ENCODE measurements at places on chromosomes 1 and 21. TPM values are rescaled to one million over a fixed set of nuclear protein-coding genes. Genes with fewer than 3 reads are reported as not detected.

GRCh38 chr1:206555473-206555935, 48.2 kb downstream of the RASSF5 start:
- DNase-seq: no peak

DNA sequence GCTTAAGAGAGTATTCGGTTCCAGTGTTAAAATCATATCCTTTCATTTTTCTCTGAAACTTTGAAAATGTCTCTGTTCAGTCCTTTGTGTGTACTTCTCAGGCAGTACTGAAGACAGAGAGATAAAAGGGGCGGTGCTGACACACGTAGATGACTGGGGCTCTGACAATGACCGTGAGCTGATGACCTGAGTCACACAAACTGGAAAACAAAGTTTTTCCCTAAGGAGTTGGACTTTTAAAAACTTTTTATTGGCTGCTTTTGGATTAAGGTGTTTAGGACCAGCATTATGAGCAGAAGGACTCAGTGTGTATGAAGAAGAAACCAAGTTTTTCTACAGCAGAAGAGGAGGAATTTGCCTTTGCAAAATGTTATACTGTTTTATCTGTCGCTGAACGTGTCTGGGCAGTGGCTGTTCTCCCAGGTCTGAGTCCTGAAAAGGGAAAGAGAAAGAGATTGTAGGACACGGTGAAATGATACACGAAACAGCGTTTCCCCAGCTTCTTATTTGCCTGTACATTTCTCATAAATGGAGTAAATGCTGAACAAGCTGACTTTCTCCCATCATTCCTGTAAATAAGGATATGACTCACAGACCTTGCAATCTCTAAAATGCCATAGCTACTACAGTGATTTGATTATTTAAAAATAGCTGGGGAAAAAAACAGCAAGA, 51.5 kb downstream of the MAP3K7CL start:
- DNase-seq: no peak

DNA sequence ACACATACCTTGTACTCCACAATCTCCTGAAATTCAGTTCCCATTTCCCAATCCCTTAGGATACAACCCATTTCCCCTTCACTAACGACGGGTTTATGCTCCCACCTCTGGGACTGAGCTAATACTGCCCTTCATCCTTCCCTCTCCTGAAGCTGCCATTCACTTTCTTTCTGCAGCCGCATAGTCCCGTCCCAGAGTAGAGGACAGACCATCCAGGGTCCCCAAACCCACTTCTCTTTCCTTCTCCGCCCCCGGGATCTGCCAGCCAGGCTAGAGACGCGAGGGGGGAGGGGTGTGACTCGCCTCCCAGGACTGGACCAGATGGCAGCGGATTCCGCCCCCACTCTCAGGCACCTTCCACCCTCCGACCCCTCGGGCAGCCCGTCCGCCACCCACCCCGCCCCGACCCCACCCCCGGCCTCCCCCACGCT, 679 bp downstream of the ABL2 start:
- no peak for DNase-seq

GRCh38 chr1:225534135-225534534, 106.3 kb upstream of the LBR start:
- DNase-seq: no peak

- no peak for DNase-seq
Measured at GRCh38 chr1:190140644-190141043, 337.0 kb downstream of the BRINP3 start.

Gene VSIG8
- not detected for total RNA-seq

GRCh38 chr21:15015622-15016471, 49.0 kb downstream of the NRIP1 start:
- DNase-seq: no peak

- no peak for DNase-seq
Measured at GRCh38 chr1:78490861-78491450, at the start of gene PTGFR. Gene PTGFR (plus strand): TSS chr1:78490974. CDS start chr1:78492744, 1,770 bp downstream.

- DNase-seq: no peak
Measured at GRCh38 chr1:22849770-22850169, 122.9 kb downstream of the LACTBL1 start.

DNA sequence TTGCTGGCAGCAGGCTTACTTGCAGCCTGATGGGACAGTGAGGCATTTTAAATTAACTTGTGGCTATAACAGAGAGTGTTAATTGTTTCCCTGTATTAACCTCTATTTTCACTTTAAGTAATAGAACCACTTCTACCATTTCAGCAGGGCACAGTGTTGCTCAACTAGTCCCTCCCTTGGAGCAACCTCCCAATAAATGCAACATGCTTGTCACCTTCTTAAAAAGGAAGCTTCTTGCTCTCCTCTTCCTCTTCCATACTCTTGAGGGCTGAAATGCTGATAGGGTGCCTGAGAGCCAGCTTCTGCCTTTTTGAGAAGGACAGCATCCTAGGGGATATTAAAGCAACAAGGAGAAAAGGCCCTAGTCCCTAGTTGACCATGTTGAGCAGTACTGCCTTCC, 52.1 kb downstream of the C4BPA start:
- no peak for DNase-seq

Gene CLCNKA
- not detected for total RNA-seq

Gene ZNF648
- total RNA-seq: not detected

DNA sequence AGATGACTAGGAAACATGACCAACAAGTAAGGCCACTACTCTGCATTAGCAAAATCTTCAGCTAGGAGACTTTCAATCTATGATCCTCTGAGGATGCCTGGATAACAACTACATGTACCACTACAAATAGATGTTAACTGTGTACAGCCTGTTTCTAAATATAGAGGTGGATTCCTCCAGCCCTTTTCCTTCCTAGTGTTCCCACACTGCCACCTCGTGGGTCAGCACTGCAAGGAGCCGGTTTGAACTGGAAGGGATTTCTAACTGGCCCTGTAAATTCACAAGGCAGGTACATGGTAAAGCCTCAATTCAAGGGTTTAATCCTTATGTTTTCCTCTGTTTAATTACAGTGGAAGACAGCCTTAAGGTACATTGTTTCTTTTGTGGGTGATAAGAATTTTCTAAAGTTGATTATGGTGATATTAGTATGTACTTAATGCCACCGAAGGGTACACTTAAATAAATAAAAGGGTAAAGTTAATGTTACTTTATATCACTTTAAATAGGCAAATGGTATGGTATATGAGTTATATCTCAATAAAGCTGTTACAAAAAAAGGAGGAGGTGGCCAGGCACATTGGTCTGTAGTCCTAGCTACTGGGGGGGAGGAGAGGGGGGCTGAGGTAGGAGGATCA, 14.4 kb downstream of the SMYD3 start:
- DNase-seq: no peak

DNA sequence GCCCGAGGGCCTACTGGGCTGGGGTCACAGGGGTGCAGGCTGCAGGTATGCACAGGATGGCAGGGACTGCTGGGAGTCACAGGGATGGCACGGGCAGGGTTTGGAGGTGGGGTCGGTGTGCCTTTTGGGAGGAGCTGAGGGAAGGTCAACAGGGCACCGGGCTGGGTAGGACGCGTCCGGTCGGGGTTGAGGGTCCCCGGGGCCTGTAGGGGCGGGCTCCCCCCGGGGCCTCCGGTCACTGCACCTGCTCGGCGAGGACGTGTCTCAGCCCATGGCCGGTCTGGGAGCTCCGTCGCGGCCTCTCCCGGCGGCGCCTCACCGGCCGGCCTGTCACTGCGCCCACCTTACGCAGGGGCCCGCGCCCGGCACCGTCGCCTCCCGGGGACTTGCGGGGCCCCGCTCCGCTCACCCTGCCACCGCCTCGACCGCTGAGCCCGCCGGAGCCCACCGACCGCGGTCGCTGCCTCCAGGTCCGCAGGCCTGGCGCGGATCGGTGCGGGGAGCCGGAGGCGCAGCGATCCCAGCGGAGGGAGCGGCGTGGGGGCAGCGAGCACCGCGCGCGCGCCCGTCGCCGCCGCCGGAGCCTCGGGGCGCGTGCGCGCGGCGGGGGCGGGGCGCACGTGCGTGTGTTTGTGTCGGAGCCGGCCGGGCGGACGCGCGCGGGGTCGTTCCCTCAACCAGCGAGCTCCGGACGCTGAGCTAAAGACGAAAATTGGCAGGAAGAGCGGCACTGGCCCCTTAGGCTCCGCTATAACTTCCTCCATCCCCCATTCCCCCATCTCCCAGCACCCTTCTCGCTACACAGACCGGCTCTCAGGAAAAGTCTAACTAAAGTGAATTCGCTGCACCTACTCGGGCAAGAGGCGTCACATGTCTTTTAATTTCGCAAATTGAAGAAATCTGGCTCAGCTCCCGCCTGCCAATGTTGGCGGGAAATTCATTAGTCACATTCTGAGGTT, at the start of gene AMIGO1:
Gene AMIGO1 (minus strand): TSS at position 552 of the 959 bp plus-strand sequence. CDS start 815 bp downstream, outside the sequence.
- no peak for DNase-seq

GRCh38 chr1:218166268-218166945, 118.7 kb upstream of the RRP15 start:
- no peak for DNase-seq

GRCh38 chr1:65881067-65881594, 88.4 kb downstream of the PDE4B start:
- DNase-seq: no peak

DNA sequence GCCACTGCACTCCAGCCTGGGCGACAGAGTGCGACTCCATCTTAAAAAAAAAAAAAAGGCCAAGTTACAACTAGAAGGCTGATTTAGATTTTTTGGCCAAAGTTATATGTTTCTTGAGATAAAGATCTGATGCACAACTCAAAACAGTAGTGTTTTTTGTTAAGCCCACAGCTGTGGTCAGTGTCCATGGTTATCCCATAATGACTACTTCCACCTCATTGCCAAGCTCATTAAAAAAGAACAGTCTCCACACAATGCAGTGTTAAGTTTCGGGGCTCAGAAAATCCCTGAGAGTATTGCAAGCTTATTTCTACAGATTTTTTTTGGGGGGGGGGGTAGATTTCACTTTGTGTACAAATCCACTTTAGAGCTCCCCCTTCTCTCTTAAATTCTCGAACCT, 120.5 kb downstream of the RUNX1 start:
- DNase-seq: no peak

- DNase-seq: no peak
Measured at GRCh38 chr1:10728595-10729410, 67.6 kb downstream of the CASZ1 start.

DNA sequence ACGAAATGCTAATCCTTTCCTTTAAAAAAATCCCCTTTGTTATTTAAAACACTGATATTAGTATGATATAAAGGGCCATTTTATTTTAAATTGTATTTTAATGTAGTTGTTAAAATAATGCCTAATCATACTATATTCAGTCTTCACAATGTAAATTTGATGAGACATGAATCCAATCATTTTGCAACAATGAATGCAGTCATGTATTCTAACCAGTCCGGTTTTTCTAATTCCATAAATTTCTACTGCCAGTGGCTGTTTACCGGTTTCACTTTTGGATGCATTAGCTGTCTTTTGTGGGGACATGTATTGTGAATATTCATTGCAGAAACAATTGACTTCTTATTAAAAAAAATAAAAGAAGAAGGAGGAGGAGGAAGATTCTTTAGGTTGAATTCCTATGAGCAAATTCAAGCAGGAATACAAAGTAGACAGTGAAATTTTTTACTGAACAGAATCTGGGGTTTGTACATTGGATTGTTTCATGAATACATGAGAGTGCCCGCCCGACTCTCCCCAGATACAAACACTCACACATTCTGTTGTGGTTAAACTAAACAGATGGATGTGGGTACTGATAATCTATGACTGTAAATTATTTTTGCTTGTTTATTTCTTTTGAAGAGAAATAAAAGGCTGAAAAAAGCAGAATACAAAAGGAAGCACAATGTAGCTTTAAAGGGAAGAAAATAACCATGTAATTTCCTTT, 624.8 kb upstream of the PTBP2 start:
- DNase-seq: no peak

Data from ascending aorta (tissue), 2 donors.